ENCODE measurements at places on chromosomes 2 and 18.

GRCh38 chr2:222315443-222316121 lies 16.8 kb upstream of the PAX3 start:
- no peak for DNase-seq

- no peak for DNase-seq
Measured at GRCh38 chr2:231523451-231524285, 6.6 kb downstream of the NMUR1 start.

DNA sequence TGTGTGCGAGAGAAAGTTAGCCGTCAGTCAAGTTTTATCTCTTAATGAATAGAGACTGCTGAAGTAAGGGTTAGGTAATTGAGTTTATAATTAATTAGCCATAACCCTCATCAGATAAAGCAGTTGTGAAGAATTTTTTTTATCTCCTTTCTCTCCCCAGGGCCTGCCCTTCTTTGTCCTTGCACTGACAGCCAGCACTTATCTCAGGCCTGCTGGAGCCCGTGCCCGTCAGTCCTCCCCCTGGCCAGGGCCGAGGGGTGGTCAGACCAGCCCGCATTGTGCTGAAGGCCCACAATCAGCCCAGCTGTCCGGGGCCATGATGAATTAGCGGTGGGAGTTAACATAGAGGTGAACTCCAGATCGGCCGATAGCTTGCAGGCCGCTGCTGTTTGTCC lies 315.7 kb downstream of the GBX2 start:
- DNase-seq = no peak

- no peak for DNase-seq
Measured at GRCh38 chr2:121034551-121034950, 250.5 kb downstream of the TFCP2L1 start.

DNA sequence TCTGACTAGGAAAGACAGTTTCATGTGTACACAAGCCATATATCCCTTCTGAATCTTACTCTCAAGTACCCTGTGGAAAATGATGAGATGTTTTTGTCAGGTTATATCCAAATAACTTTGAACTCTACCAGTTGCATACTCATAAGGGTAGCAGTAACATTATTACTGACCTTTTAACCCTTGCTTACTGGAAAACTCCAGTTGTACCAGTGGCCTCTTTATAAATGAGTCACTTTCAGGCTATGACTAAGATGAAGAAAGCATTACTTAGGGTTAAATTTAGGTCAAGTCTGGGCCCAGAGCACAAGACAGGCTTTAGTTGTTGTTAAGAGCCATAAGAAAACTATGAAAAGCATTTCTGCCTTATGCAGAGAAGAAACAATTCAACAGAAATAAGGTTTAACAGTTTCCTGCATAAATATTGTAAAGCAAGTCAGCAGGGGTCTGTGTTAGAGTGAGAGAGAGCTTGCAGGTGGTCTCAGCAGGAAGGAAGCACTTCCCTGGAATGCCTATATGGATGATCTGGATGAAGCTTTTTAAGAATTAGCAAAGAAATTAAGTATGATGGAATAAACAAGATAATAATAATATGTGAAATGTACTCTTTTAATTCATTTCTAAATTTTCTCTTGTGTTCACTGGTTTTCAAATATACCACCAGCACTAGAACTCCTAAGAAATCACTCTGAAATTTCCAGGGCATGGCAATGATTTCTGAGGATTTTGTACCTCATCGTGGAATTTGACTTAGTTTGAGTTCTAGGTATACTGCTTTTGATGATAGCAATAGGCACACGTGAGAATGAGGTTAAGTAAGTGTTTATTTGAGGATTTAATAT lies 126.6 kb downstream of the UBE2E3 start:
- peak; percentile 50 for DNase-seq

GRCh38 chr2:8080063-8080462 lies 601.8 kb upstream of the ID2 start:
- DNase-seq = no peak

- DNase-seq = no peak
Measured at GRCh38 chr2:7264791-7265190, 347.6 kb downstream of the RNF144A start.

- DNase-seq = no peak
Measured at GRCh38 chr18:49020129-49020528, 69.4 kb upstream of the SMAD7 start.

DNA sequence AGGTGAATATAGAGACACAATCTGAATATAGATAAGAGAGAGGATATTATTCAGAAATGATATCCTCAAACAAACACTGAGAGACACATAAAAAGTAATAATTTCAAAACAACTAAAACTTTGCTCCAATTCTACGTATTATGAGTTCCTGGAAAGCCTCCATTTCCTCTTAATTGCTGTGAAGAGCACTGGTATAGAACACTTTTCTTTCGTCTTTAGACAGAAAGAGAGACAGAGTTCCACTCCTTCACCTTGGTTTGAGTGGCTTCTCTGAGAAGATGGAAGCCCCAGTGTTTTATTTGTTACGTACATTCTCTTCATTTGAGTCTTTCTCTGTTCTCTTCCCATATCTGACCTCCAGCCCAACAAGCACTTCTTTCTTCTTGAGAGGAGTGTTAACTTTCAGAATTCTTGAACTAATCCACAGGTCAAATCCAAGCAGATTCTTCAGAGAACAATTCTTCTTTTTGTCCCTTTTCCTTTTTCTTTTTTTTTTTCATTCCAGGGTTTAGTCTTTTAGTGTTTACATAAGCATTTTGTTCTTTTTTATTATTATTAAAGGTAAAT lies 6.4 kb upstream of the PIK3C3 start:
- DNase-seq = no peak

- DNase-seq = no peak
Measured at GRCh38 chr2:100647709-100648108, 84.9 kb downstream of the PDCL3 start.

- peak; percentile 43 for DNase-seq
Measured at GRCh38 chr2:69830045-69830905, 815 bp downstream of the GMCL1 start.

DNA sequence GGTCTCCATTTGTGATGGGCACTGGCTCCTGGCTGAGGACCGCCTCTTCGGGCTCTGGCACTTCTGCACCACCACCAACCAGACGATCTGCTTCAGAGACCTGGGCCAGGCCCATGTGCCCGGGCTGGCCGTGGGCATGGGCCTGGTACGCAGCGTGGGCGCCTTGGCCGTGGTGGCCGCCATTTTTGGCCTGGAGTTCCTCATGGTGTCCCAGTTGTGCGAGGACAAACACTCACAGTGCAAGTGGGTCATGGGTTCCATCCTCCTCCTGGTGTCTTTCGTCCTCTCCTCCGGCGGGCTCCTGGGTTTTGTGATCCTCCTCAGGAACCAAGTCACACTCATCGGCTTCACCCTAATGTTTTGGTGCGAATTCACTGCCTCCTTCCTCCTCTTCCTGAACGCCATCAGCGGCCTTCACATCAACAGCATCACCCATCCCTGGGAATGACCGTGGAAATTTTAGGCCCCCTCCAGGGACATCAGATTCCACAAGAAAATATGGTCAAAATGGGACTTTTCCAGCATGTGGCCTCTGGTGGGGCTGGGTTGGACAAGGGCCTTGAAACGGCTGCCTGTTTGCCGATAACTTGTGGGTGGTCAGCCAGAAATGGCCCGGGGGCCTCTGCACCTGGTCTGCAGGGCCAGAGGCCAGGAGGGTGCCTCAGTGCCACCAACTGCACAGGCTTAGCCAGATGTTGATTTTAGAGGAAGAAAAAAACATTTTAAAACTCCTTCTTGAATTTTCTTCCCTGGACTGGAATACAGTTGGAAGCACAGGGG lies 5.5 kb downstream of the TMEM37 start:
- DNase-seq = no peak

- DNase-seq = no peak
Measured at GRCh38 chr18:69897397-69898108, 50.1 kb downstream of the CD226 start.

DNA sequence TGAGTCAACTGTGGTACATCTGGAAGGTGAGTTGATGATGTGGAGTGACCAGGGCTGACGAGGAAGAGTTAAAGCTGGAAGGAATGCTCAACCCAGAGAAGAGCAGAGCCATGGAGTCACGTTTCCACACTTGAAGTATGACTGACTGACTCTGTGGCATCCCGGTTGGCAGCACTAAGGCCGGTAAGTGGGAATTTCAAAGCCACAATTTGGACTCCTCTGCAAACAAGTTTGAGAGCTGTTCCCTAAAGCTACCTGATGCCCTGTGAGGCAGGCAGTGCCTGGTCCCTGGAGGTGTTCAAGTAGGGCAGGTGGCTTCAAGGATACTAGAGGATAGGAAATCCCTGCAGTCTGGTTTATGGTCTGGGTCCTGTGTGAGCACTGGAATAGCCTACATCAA lies 69.3 kb upstream of the ITGB6 start:
- no peak for DNase-seq

DNA sequence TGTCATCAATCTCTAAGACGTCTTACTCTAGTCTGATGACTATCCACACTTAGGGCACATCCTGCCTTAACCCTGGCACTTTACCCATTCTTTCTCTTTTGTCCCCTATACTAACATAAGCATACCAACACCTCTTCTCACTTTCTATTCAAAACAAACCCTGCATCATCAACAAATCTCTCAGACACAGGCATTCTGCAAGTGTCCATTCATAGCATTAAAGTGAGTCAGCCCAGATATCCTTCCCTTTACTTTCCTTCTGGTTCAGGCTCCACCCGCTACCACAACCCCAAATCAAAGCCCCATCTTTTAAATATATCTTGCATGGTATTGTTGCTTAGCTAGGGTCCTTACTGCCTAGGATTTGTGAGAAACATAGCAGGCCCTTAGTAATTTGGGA lies 3.8 kb downstream of the GRB14 start:
- DNase-seq = no peak

DNA sequence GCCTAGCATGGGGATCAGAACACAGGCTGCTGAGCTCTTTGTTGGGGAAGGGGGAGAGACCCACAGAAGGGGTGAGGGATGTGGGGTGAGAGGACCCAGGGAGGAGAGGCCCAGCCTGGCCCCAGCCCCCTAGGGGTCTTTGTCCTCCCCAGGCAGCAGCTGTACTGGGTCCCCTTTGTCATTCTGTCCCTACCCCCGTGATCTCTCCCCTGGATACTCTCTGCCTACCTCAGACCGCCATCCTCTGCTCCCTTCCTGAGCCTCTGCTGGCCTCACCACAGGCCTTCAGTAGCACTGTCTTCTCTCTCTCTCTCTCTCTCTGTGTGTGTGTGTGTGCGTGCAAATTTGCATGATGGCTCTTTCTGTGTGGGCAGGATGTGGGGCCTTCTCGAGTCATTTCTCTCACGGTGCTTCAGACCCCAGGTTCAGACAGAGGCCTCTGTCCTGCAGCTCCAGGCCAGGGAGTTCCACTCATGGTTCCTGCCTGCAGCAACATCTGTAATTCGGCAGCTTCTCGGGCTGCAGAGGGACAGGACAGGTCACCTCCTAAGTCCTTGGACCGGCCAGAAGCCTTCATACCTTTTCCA lies 1.4 kb downstream of the PSD4 start:
- DNase-seq = peak; percentile 83
